Stimulated activated CD8-positive, alpha-beta memory T cell treated with anti-CD3 and anti-CD28 coated beads, Interleukin-15, amount 100 ng/mL, for 24 hours (primary cell): ENCODE measurements at places on chromosomes 6 and 20.

GRCh38 chr20:46767127-46767761 lies 57.8 kb downstream of the SLC2A10 start:
- DNase-seq: no peak

- no peak for DNase-seq
Observed at GRCh38 chr6:149974825-149975224, 11.1 kb downstream of the ULBP1 start.

GRCh38 chr6:44086931-44087574 lies 40.2 kb downstream of the MRPL14 start:
- DNase-seq: no peak

DNA sequence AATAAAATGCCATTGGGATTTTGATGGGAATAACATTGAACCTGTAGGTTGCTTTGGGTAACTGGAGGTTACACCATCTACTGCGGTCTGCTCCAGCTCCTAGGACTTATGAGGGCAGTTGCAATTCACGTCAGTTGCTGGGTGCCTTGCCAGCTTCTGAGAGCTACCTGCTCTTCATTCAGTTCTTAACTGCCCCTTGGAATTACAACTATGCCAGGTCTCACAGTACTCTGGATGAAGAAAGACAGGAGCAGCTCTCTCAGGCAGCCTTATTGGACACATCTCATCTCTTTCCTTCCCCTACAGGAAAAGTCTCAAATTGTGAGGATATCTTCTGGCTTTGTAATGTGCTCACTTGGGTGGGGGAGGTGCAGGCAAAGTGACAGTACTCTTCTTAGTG lies 1643.3 kb downstream of the GRIK2 start:
- no peak for DNase-seq

GRCh38 chr6:7201732-7202541 lies 94.2 kb downstream of the RREB1 start:
- no peak for DNase-seq

DNA sequence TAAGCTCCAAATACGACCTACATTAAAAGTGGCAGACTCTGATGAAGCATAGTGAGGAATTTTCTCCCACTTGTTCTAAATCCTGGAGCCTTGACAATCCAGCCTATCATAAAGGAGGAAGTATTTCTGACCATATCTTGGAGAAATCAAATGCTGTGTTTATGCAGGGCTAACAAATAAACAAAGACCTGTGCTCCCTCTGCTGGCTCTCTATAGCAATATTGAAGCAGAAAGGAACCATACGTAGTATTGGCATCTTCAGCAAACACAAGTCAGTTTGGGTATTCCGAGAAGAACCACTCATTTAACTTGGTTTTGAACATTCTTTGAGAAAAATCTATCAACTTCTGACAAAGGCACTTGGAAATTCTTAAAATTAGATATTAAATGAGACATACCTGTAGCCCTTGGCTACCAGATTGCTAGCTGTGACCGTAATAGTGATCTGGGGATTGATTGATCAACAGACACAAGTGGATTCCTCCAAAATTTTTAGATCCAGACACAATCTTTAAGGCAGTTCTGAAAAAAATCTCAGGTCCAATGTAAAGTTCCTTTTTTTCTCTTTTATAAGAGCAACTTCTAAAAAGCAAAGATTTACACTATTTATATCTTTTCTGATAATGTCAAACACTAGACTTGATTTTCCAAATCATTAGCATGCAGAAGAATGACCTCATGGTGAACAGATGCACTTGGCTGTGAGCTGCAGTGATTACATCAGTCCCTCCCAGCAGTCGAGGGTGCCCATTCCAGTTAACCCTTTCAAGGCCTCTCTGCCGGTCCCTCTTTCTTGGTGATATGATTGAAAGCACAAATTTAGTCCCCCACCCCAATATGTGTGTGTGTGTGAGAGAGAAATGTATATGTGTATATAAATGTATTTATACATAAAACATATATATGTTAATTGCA lies 40.2 kb downstream of the INSM1 start:
- no peak for DNase-seq

DNA sequence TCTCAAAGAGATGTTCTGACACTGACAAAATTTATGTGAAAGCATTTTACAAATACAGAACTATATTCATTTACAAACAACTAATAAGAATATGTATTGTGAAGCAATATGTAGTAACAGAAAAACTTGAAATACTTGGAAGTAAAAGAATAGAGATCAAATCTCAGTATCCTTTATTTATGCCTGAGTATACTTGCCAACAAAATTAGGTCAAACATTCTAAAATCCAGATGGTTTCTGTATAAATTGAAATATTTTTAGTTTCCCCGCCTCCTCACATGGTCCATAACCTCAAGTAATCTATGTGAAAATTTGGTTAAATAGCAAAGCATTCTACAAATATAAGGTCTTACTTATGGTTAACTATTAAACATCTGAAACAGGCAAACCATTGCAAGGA lies 545.4 kb downstream of the EYS start:
- no peak for DNase-seq

- DNase-seq: no peak
Observed at GRCh38 chr20:32527052-32527446, 58.1 kb downstream of the NOL4L start.

GRCh38 chr6:170441316-170441715 lies 111.8 kb downstream of the PSMB1 start:
- DNase-seq: no peak

DNA sequence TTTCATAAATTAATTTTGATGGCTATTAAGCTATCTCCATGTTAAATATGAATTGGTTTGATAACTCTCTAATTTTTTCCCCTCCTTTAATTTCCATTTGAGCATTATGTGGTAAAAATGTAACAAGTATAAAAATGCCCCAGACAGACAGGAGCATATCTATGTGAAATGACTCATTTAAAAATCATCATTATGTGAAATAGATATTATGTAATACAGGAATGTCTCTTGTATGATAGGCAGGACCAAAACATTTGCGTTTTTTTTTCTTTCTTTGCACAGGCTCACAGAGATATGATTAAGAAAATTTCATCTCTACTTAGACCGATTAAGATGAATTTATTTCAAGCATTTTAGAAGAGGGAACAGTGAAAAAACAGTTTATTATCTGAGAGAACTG lies 95.8 kb downstream of the AKAP7 start:
- DNase-seq: no peak

DNA sequence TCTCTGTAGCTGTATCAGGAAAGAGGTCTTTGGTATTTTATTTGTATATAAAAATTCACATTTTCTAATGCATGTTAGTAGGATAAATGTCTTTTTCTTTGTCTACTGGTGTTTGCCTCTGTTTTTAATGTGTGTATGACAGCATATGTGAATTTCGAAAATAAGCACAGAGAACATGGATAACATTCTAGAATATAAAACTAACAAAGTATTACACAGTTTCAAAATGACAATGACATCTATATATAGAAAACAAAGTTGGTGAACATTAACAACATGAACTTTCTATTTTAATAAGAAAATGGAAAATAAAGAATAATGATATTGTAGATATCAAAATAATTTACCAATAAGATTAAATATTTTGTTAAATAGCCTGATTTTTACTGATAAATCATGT lies 608.0 kb downstream of the COL12A1 start:
- no peak for DNase-seq

DNA sequence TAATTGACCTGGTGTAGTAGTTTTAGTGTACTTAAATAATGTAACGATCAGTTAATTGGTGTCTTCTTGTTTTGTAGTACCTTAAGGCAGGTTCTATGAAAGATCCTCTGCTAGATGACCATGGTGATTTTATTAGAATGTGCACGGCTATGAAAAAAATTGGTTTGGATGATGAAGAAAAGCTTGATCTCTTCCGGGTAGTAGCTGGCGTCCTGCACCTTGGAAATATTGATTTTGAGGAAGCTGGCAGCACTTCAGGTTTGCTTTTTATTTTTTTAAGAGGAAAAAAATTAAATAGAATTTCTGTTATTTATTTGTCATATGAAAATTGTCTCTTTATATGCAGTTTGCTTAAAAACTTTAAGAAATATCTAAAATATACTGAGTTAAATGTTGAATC lies 99.2 kb downstream of the MYO6 start:
- no peak for DNase-seq

- DNase-seq: no peak
Observed at GRCh38 chr6:43488667-43489276, 11.4 kb downstream of the TJAP1 start.

DNA sequence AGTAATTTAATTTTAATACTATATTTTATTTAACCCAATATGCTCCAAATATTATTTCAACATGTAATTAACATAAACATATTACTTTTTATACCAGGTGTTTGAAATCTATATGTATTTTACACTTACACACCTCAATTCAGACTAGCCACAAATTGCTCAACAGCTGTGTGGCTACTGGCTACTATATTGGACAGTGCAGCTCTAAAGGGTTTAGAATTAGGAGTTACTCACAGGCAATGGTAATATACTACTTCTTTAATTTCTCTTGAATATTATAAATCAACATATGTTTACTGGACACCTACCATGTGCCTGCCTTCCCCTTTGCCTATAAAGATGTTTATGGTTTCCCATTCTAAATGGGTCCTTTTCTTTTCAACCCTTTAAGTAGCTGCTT lies 2.3 kb downstream of the MTRF1L start:
- no peak for DNase-seq

DNA sequence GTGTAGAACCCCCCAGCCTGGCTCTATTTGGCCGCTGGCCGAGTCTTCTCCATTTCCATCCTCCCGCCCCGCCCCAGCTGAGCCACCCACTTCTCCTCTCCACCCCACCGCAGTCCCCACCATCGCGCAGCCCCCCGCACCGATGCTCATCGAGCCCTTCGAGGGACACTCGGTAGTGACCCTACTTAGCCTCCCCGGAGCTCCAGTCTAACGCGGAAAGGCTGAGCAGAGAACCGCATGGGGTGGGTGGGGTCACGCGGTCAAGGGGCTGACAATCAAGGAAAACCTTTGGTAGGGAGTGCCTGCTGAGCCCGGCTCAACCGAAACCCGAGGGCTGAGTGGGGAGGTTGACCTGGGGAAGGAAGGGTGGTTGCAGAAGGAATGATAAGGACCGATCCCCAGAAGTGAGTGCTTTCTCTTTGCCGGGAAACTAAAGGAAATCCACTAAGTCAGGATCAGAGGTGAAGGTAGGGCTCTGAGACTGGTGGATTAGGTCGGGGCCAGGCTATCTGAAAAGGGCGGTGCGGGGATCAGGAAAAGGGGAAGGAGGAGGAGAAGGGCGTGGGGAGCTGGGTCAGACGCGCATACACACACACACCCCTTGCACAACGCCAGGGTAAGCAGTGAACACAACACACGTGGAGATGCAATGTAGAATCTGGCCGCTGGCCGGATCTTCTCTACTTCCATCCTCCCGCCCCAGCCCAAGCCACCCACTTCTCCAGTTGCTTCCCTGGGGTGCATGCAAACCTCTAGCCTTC lies 49.8 kb downstream of the CPXM1 start:
- DNase-seq: no peak

DNA sequence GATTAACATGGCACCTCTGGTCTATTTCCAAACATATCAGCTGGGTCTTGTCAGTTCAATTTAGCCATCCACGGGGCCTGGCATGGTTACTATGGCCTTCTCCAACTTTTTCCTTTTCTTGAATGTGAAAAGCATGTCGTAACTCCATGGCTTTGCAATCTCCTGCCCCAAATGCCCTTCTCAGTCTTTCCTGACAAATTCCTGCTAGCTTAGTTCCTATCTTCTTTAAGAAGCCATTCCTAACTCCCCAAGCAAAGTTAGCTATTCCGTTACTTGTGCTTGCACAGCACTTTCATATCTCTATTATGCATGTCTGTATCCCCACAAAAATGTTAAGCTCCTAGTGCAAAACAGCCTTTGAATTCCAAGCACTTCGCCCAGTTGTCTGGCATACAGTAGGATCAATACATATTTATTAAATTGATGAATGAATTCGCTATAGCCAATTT lies 105.6 kb downstream of the AIG1 start:
- no peak for DNase-seq

GRCh38 chr6:107292715-107293271 lies 166.6 kb downstream of the PDSS2 start:
- DNase-seq: no peak

DNA sequence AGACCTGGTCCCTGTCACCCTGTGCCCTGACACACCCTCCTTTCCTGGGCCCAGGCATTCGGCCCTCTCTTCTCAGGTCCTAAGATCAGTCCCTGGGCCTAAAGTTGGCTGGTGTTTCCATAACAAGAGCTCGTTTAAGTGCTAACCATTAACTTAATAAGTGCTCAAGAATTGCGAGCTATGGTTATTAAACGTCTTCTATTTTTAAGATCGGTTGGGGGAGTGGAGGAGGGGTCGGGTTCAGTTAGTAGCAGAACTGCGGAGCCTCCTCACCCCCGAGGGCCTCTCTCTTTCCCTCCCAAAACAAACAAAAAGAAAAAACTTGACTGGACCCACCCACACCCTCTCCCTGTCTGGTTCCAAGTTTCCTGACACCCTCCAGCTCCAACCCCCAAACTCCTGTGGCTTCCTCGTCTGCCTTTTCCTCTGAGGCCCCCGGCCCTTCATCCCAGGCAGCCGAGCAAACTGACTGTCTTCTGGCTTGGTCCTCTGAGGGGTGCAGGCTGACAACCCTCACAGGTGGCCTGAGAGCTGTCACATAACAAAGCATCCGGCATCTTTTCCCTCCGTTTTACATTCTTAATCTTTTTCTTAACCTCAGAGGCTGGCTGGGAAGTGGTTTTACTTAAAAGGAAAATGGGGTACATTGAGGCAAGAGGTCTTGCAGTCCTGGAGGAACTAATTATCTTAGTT lies 2.0 kb downstream of the STK35 start:
- DNase-seq: no peak

- DNase-seq: no peak
Observed at GRCh38 chr6:47057830-47058540, 15.9 kb upstream of the ADGRF1 start.

- DNase-seq: no peak
Observed at GRCh38 chr6:168438783-168439520, 2.0 kb upstream of the SMOC2 start.

GRCh38 chr6:90336388-90336947 lies 39.8 kb upstream of the BACH2 start:
- DNase-seq: no peak

DNA sequence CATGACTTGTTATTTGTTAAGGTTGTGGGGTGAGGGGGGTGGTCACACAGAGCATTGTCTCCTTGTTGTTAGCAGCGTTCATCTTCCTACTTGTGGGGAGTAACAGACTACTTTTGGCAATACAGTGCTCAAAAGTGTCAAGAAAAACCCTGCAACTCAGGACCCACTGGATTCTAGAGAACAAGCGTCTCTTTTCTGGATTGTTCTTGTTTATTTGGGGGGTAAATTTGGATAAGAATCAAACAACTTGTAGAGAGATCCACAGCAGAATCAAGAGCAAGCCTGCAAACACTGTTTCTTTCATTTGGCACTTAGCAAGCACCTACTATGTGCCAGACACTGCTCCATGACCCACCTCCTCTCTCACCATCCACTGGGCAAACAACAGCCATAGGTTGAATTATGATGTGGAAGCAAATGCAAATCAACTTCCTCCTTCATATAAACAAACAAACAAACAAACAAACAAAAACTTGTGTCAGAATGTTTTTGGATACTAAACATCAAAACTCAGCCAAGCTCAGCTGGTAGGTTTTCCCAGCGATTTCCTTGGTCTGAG lies 4.0 kb upstream of the NR2E1 start:
- DNase-seq: no peak
